ENCODE measurements at places on chromosomes 7 and 10. TPM values are rescaled to one million over a fixed set of nuclear protein-coding genes. Genes with fewer than 3 reads are reported as not detected.

Gene SLC18A3
- not detected for total RNA-seq

Gene PTPRN2
- 0.36 TPM for total RNA-seq

Gene AKR1C1
- total RNA-seq, result 140 TPM

Gene LRRC17
- total RNA-seq, result 12.3 TPM

Gene MBL2
- under 0.01 TPM for total RNA-seq

GRCh38 chr7:47320296-47320695 is 261.6 kb downstream of the TNS3 start:
- no peak overlapping the region for H3K27ac ChIP-seq
- no peaks in the 10 kb centered on the region for H3K27me3 ChIP-seq
- H3K4me3 ChIP-seq, result no peak overlapping the region
- peak; percentile 90 for DNase-seq
- H3K36me3 ChIP-seq, result peaks cover 29% of the 10 kb centered on the region
- H3K4me1 ChIP-seq, result peaks cover 11% of the 10 kb centered on the region

DNA sequence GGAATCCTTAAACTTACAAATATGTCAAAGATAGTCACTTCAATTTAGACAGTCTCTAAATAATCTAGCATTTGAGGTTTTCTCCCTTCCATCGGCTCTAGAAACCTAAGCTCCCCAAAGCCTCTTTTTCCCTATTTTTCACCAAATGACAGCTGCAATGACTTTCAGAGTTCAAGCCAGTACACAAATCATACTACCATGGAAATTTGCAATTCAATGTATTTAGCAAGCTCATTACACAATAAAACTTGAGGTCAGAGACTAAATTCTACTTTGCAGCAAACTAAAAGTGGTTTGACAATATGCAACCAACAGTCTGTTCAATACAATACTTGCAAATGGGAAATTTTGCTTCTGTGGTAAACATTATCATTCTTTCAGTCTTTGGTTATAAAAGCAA is 80.3 kb downstream of the SKIDA1 start:
- DNase-seq, result no peak
- H3K4me1 ChIP-seq, result no peaks in the 10 kb centered on the region
- H3K27me3 ChIP-seq, result no peaks in the 10 kb centered on the region
- H3K27ac ChIP-seq, result no peak overlapping the region
- no peak overlapping the region for H3K4me3 ChIP-seq
- no peaks in the 10 kb centered on the region for H3K36me3 ChIP-seq

DNA sequence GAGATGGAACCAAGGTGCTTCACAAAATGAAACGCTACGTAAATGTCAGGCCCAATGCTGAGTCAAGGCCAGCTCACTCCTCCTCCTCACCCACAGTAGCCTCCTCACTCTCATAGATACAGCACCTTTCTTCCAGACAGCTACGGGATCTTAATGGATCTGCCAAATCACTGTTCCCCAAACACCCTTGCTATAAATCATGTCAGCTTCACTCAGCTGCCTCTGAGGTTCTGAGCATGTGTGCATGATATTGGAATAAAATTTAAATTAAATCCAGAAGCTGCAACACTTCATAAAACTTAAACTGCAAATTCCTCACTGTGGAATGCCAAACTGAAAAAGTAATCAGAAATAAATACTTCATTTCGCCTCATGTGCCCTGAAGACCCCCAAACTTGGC is 14.7 kb upstream of the CPXM2 start:
- no peaks in the 10 kb centered on the region for H3K4me1 ChIP-seq
- H3K4me3 ChIP-seq, result no peak overlapping the region
- H3K27me3 ChIP-seq, result no peaks in the 10 kb centered on the region
- no peak overlapping the region for H3K27ac ChIP-seq

GRCh38 chr7:101667920-101668319 is 38.8 kb upstream of the MYL10 start:
- H3K27ac ChIP-seq, result no peak overlapping the region
- H3K4me1 ChIP-seq, result no peaks in the 10 kb centered on the region
- no peak overlapping the region for H3K4me3 ChIP-seq
- peak; percentile 32 for DNase-seq
- peaks cover 4% of the 10 kb centered on the region for H3K27me3 ChIP-seq

DNA sequence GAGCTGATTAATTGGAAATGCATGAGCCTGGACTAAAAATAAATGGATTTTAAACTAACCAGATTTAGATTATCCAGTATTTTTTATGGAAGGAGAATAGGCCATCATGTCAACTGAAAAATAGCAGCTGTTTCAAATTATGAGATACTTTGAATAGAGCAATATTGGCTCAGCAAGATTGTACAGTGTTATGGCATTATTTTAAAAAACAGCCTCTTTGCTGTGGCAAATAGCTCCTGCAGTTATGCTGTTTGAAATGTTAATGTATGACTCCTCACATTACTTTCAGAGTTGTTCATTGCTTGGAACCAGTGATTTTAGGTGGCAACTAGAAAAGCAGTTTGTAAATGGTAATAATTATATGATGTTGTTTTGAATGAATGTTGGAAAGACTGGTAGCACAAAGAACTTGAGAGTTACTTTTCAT is 244.5 kb downstream of the KIAA1217 start:
- no peaks in the 10 kb centered on the region for H3K27me3 ChIP-seq
- no peak for DNase-seq
- no peaks in the 10 kb centered on the region for H3K36me3 ChIP-seq
- H3K4me1 ChIP-seq, result peaks cover 60% of the 10 kb centered on the region
- peak overlapping the region; percentile 54 for H3K27ac ChIP-seq

- H3K4me1 ChIP-seq, result peaks cover 30% of the 10 kb centered on the region
- no peak for DNase-seq
- H3K36me3 ChIP-seq, result no peaks in the 10 kb centered on the region
- H3K27ac ChIP-seq, result peak overlapping the region; percentile 80
These were observed 155.3 kb upstream of the AKR1E2 start for GRCh38 chr10:4670737-4671136.

DNA sequence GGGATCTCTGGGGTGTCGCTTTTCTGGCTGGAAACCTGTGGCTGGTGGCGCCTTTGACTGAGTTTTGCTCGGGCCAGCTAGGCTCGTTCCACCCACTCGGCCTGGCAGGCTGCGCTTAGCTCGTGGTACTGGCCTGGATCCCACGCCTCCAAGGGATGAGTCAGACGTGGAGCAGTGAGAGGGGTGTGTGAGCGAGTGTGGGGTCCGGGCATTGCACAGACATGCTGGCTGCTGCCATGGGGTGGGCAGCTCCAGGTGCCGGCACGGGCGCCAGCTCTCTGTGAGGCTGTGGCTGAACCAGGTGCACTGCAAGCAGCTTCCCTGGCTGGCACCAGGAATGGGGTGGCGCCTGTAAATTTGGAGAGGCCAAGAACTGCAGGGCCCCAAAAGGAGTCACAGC is 63.1 kb upstream of the CACNA2D1 start:
- peak; percentile 95 for DNase-seq
- H3K27me3 ChIP-seq, result no peaks in the 10 kb centered on the region
- H3K4me1 ChIP-seq, result peaks cover 12% of the 10 kb centered on the region
- H3K36me3 ChIP-seq, result no peaks in the 10 kb centered on the region
- H3K27ac ChIP-seq, result peak overlapping the region; percentile 39
- H3K4me3 ChIP-seq, result no peak overlapping the region

DNA sequence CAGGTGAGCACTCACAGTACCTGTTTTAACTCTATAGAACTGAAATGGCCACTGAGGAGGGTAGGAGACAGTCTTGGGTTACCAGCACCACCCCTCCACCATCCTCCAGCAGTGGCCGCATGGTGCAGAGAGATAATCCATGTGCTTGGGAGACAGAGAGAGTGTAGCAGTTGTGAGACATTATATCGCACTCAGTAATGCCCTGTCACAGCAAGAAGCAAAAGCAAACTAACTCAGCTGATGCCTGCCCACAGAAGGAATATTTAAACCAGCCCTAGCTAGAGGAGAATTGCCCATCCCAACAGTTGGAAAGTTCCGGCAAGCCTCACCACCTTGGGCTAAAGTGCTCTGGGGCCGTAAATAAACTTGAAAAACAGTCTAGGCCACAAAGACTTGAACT is 58.8 kb upstream of the HBP1 start:
- no peaks in the 10 kb centered on the region for H3K4me1 ChIP-seq
- no peak overlapping the region for H3K4me3 ChIP-seq
- H3K36me3 ChIP-seq, result no peaks in the 10 kb centered on the region
- no peak for DNase-seq
- no peak overlapping the region for H3K27ac ChIP-seq

DNA sequence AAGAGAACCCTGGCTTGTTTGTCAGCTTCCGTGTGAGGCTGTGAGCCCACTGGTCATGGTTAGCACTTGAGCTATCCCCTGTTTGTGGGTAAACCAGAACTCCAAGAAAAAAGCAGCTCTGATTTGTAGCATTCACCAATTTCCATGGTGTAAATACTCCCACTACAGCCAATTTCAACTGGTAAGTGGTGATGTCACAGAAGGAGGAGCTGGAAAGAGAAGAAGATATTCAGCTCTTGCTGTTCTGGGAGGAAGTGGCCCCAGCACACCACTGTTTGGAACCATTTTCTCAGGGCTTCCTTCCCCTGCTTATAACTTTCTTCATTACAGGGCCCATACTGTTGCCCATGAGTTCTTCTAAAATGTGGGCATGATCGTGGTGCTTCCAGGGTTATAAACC is 500.1 kb upstream of the ZMIZ1 start:
- no peaks in the 10 kb centered on the region for H3K4me1 ChIP-seq
- no peaks in the 10 kb centered on the region for H3K36me3 ChIP-seq
- H3K27me3 ChIP-seq, result peaks cover 31% of the 10 kb centered on the region
- DNase-seq, result no peak
- no peak overlapping the region for H3K27ac ChIP-seq

DNA sequence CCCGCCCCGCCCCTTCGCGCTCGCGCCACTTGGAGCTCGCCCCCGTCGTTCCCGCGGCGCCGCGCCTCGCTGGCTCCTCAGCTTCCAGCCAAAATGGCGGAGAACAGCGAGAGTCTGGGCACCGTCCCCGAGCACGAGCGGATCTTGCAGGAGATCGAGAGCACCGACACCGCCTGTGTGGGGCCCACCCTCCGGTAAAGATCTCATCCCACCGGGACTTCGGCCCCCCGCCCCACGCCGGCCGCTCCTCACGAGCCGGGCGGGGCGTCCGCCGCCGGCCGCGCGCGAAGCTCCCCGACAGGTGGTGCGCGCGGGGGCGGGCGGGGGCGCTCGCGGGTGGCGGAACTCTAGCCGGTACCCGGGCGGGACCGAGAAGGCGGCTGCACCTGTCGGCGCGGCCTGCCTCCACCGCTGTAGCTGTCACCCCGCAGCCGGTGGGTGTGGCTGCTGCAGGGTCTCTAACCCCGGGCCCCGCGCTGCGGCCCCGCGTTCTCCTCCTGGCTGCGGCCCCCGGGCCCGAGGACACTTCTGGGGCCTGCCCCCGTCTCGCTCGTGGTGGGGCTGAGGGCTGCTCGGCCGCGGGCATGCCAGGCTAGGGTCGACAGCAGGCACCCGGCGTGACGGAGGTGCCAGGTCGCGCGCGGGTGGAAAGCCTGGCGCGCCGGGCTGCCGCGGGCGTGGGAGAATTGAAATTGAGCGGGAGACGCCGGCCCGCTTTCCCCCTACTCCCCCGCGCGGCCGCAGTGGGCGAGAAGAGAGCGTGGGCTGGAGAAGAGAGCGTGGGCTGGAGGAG is at the start of gene EXOC6:
Gene EXOC6, plus strand, starts transcription at position 80 of the 793 bp plus-strand sequence. Its CDS starts 14 bp downstream, at position 94.
- H3K27ac ChIP-seq, result peak within 1 kb of the TSS; percentile 48
- DNase-seq, result peak; percentile 99
- H3K4me3 ChIP-seq, result peak within 1 kb of the TSS; percentile 89
- H3K27me3 ChIP-seq, result no peaks in the 10 kb centered on the region

DNA sequence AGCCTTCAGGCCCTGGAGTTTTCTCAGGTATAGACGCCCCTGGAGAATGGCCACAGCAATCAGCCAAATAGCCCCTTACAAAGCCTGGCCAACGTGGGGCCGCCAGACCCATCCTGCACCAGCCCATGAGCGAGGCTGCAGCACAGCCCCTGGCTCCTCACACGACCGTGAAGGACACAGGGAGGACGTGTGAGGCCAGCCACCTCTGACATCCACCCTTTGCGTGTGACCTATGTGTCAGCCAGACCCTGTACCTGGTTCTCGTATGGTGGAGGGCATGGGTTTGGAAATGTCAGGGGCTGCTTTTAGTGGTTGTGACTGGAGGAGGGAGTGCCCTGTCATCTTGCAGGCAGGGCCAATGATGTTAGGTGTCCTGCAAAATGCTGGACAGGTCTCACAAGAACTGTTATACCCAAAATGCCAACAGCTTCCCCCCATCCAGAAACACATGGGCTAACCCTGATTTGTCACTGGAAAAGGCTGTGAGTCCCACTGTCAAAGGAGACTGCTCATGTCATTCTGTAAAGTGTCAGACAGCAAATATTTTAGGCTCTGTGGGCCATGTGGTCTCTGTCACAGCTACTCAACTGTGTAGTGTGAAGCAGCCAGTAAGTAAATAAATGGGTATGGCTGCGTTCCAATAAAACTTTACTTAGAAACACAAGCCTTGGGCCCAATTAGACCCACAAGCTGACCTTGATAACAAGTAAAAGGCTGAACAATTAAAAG is 30.0 kb downstream of the NOD1 start:
- H3K4me3 ChIP-seq, result no peak overlapping the region
- no peaks in the 10 kb centered on the region for H3K27me3 ChIP-seq
- H3K4me1 ChIP-seq, result no peaks in the 10 kb centered on the region
- no peak overlapping the region for H3K27ac ChIP-seq
- H3K36me3 ChIP-seq, result peaks cover 31% of the 10 kb centered on the region

- H3K36me3 ChIP-seq, result no peaks in the 10 kb centered on the region
- no peaks in the 10 kb centered on the region for H3K4me1 ChIP-seq
- H3K4me3 ChIP-seq, result no peak overlapping the region
- no peak for DNase-seq
- no peak overlapping the region for H3K27ac ChIP-seq
These were observed 176.0 kb upstream of the KCND2 start for GRCh38 chr7:120097020-120097419.

- no peak for DNase-seq
- no peaks in the 10 kb centered on the region for H3K27me3 ChIP-seq
- H3K4me1 ChIP-seq, result peaks cover 6% of the 10 kb centered on the region
- no peak overlapping the region for H3K4me3 ChIP-seq
- no peak overlapping the region for H3K27ac ChIP-seq
These were observed 787.0 kb upstream of the C7orf33 start for GRCh38 chr7:147803606-147804005.

DNA sequence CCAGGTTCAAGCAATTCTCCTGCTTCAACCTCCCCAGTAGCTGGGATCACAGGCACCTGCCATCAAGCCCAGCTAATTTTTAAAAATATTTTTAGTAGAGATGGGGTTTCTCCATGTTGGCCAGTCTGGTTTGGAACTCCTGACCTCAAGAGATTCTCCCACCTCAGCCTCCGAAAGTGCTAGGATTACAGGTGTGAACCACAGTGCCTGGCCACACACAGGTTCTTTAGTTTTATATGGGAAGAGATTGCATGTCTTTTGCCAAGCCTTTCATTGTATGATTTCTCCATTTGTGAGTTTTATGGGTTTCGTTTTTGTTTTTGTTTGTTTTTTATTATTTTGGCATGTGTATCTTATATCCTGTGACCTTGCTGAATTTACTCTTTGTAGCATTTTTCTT is 40.9 kb downstream of the C1GALT1 start:
- H3K36me3 ChIP-seq, result peaks cover 3% of the 10 kb centered on the region
- DNase-seq, result no peak
- no peaks in the 10 kb centered on the region for H3K27me3 ChIP-seq
- H3K4me3 ChIP-seq, result no peak overlapping the region
- no peak overlapping the region for H3K27ac ChIP-seq
- peaks cover 30% of the 10 kb centered on the region for H3K4me1 ChIP-seq

Data from osteoblast (primary cell).